ENCODE measurements at places on chromosomes 1 and 21. TPM values are rescaled to one million over a fixed set of nuclear protein-coding genes. Genes with fewer than 3 reads are reported as not detected.
A peak's percentile ranks its signal among the peaks of the same experiment; 100 is the strongest.

Gene OXCT2
- 0.59 TPM for total RNA-seq

- peak; percentile 37 for DNase-seq
Observed at GRCh38 chr1:16009030-16009460, 5.0 kb downstream of the SRARP start.

DNA sequence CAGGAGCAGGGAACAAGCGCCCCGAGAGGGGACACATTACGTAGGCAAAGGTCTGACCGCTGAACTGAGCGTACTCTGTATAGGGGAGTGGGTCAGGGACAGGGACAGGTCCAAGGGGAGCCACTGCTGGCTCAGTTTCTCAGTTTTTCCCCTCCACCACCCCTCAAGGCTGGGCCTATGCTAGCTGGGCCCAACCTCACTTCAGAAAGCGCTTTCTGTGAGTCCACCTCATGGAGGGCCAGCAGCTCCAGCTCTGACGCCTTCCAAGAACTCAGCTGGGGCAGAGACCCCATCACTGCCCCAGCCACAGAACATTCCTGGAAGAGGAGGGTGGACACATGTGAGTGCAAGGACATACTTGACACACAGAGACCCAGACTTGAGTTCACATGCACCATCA, 242.0 kb downstream of the FOXD2 start:
- no peak for DNase-seq

- DNase-seq = no peak
Observed at GRCh38 chr1:36771660-36772284, 262.5 kb downstream of the GRIK3 start.

Gene KCNJ9
- total RNA-seq = not detected

DNA sequence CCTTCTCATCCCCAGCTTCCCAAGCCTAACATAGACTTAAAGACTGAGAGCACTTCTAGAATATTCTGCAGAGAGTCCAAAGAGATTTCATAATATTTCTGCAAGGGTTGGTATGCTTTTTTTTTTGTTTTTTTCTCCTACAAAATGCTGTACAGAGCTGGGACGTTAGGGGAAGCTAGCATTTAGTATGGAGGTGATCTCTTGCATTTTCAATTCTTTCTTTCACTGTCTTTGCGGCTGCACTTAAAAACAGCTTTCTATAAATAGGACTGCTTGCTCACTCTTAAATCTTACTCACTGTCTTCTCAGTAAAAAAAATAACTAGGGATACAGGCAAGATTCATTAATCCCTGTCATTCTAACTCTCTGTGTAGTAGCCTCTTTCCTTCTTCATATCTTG, 7.4 kb downstream of the DSCAM start:
- no peak for DNase-seq

Gene OR2L13
- not detected for total RNA-seq

Gene COL16A1
- total RNA-seq = 146 TPM

DNA sequence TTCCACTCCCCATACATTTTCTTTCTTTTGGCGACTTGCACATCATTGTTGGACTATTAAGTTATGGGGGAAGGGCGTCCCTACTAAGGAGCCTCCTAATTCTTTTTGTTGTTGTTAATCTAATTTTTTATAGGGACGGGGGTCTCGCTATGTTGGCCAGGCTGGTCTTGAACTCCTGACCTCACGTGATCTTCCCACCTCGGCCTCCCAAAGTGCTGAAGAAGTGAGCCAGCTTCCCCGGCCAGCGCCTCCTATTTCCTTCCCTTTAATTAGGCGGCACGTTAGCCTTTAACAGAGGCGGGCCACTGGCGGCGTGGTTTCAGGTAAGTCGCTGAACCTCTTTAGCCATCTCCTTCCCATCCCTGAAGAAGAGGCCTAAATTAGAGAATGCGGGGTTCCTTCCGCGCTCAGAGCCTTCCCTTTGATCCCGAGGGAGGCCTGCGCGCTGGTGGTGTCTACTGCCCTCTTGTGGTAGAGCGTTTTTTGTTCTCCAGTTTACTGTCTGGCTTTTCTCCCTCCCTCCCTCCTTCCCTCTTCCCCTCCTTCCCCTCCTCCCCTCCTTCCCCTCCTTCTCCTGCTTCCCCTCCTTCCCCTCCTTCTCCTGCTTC, 38.1 kb downstream of the TNFRSF9 start:
- DNase-seq = peak; percentile 47

GRCh38 chr1:59686170-59686569, 128.6 kb upstream of the HOOK1 start:
- no peak for DNase-seq

DNA sequence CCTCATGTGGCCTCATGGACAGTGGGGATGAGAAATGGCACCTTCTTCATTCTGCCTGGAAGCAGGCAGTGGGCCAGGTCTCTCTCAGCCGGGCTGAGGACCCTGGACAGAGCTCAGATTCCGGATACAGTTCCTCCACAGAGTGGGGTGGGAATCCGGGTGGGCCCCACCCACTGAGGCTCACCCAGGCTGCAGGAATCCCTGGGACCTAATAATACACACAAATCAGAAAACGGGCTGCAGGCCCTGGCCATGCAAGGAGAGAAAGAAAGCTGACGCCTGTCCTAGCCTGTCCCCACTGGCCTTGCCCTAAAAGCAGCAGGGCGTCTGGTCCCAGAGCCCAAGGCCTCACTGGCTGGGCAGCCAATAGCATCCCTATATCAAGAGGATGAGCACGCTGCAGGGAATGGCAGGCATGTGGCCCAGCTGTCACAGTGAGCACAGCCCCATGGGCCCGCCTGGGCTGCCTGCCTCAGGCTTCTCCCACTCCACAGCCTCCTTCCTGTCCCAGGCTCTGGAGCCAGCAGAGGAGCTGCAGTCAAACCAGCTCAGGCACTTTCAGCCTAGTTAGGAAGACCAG, 25.3 kb downstream of the ACTA1 start:
- no peak for DNase-seq

DNA sequence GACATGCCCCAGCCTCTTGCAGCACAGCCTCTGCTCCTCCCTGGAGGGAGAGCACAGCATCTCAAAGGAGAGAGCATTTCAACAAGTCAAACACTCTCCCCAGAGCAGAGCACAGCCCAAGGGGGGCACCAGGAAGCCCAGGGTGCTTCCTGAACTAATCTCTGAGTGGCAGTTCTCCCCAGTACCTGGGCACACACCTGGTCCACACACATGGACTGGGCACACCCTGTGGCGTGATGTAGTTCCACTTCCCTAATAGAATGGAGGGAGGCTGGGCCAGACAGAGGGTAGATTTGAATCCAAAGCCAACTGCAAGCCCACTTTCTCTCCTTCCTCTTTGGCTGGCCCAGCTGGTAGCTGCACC, 55.5 kb downstream of the CD46 start:
- no peak for DNase-seq

DNA sequence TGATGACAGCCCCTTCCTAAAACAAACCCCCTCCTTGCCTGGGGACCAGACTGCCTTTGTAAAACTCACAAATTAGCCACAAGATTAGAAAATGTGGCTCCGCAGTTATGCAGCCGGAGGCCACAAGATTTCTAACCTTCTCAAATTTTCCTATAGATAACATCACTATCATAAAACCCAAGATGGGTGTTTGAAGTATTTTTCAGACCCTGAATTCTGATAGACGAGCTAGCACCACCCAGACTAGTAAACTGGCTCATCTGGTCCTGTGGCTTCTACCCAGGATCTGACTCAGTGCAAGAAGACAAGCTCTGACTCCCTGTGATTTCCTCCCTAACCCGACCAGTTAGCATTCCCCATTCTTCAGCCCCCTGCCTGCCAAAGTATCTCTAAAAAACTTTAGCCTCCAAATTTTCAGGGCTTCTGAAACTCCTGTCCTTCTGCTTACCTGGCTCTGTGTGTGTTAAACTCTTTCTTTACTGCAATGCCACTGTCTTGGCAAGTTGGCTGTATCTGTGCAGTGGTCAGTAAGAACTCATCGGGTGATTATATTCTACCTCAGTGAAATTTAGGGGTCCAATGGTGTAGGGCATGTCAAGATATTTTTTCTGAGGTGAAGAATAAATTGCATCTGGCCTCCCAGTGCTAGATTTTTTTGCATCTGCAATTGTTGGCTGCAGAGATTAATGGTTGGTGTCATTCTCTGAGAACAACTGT, 102.1 kb downstream of the S1PR1 start:
- peak; percentile 65 for DNase-seq

DNA sequence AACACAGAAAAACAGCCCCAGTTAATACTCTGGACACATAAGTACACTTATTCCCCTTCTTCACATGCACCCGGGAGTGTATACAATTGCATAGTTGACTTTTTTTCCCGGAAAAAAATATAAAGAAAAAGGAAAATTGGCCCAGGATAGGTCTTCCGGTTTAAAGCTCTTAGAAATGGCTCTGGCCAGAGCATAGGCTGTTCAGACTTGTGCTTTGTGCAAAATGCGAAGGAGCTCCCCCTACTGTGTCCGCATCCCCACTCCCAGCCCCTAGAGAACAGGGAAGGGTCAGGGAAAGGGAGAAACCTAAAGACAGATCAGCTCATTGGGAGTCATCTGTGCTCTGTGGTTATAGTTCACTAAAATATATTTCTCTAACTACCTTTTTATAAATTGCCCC, 5.5 kb upstream of the MTMR11 start:
- DNase-seq = no peak

- DNase-seq = no peak
Observed at GRCh38 chr1:43847882-43848281, 85.7 kb upstream of the ARTN start.

DNA sequence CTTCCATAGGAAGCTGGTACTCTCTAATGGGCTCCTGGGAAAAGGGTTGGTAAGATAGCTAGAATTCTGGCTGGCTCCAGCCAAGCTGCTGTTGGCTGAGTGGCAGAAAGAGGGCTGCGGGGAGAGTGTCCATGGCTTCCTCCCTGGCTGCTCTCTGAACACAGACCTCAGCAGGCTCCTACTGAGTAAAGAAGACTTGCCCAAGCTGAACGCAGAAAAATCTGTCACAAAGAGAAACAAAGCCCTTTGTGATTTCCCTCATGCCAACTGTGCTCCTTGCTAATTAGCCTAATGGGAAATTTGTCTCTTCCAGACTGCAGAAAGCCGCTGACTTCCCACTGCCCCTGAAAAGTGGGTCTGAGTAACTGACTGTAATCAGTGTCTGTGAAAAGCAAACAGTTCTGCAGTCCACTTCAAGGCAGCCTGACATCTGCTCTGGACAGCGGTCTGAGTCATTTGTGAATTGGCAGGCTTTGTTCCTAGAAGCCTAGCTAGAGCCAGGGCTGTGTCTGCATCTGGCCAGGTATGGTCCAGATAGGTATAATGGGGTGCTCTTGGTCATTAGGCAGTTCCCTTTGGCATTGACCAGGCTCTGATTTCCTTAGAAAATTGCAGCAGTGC, 282.8 kb downstream of the ZNF648 start:
- DNase-seq = no peak

GRCh38 chr1:201214886-201215285, 24.3 kb downstream of the IGFN1 start:
- no peak for DNase-seq

Gene VANGL2
- total RNA-seq = 10.3 TPM

- DNase-seq = peak; percentile 21
Observed at GRCh38 chr1:50681931-50682330, 258.7 kb upstream of the DMRTA2 start.

Gene HTR1D
- 0.33 TPM for total RNA-seq

Gene PRELP
- total RNA-seq = under 0.01 TPM

Gene C8B
- not detected for total RNA-seq

- DNase-seq = peak; percentile 38
Observed at GRCh38 chr21:31198575-31198974, 145.5 kb downstream of the TIAM1 start.

DNA sequence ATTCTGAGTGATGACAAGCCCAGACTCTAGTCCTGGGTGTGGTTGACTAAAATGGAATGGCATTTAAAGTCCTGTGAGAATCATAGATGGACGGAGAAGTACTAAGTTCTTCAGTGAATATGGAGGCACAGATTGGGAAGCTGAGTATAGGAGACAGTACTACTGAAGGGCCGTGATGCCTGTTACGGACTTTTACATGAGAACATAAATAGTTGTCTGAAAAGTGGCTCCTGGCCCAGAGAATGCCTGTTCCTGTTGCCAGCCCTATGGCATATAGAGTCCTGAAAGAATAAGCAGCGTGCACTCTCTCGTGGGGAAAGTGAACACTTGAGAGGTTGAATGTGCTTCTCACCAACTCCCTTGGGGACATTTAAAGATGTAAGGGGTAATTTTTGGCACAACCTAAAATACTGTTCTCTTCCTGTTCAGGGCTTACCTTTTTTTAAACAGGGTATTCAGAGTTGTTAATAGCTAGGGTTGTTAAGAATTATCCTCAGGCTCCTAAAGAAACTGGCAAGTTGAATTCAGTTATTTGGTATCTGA, 20.4 kb downstream of the CCT8 start:
- no peak for DNase-seq

GRCh38 chr1:17559615-17560419, 20.3 kb downstream of the ARHGEF10L start:
- DNase-seq = peak; percentile 65

- peak; percentile 96 for DNase-seq
Observed at GRCh38 chr1:64042331-64043100, 160.9 kb upstream of the UBE2U start.

- DNase-seq = peak; percentile 56
Observed at GRCh38 chr1:160724465-160725242, 13.0 kb upstream of the CD48 start.

- DNase-seq = no peak
Observed at GRCh38 chr1:198079432-198079951, 77.3 kb upstream of the NEK7 start.

GRCh38 chr1:5811419-5811818, 180.8 kb downstream of the NPHP4 start:
- no peak for DNase-seq

DNA sequence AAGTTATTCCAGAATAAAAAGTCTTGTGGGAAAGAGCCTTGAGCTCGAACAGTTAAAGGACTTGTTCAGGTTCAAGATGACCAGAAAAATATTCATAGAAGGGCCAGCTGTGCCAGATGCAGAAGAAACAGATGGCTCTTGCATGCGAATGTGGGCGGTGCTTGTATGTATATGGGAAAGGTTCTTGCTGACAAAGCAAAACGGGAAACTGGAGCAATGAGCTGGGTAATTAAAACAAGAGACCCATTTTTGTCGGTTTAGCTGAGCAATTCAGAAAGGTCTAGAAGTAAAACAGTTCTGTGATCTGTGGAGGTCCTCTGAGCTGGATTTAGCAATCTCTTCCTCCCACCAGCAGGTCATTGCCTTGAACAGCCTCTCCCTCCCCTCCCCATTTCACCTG, 107.2 kb upstream of the MARK1 start:
- DNase-seq = no peak

Gene B3GALT5
- total RNA-seq = not detected

- no peak for DNase-seq
Observed at GRCh38 chr1:201905234-201905890, 16.7 kb downstream of the SHISA4 start.

Gene RGS4
- 0.33 TPM for total RNA-seq

- peak; percentile 30 for DNase-seq
Observed at GRCh38 chr1:199546323-199546722, 481.2 kb upstream of the NR5A2 start.

DNA sequence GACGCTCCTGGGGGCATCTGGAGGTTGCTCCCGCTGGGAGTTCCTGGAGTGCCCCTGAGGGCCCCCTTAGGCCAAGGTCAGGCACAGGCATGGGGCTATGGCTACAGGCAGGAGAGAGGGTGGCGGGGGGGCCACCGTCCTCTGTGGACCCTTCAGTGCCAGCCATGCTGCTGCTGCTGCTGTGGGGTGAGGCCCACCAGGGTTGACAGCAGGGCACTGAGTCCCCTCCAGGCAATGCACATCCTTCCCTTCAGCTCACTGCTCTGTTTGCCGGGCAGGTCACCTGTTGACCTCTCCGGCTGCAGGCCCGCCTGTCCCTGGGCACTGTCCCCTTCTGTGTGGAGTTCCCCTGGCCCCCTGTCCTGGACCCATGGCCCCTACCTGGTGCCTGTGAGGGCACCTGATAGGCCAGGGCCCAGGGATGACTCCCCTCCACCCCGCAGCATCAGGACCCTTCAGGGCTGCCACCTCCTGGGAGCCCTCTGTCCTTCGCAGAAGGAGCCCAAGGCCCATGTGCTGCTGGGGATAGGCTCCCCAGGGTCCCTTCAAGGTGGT, 34.1 kb upstream of the ADARB1 start:
- DNase-seq = no peak
